Cortex of kidney (tissue), 1 donor: ENCODE measurements at places on chromosomes 3 and 15.

- no peak for DNase-seq
Measured at GRCh38 chr15:59738676-59739075, 49.6 kb upstream of the BNIP2 start.

DNA sequence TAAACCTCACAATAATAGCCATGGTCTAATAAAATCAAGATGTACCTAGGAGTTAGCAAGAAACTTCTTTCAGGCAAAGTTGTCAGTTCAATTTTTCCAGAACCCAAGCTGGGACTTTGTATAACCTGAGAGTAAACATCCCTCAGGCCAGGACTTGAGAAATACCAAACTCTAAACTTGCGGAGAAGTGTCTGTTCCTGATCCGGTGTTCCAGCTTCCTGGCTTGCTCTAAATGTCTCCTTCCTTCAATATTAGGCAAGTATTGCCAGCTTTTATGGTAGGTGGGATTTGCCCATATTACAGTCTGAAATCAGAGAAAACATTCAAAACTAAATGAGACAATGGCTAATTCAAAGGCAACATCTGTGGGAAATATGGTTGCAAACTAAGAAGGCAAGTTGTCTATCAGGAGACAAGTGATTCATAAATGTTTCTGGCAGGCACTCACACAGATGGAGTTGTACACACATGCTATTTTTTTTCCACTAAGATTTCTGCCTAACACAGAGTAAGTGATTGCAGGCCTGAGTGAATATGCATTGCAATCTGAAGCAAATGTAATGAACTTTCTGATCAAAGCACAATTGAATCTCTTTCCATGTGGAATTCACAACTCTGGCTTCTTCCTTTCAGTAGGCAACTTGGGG, 88.3 kb upstream of the COL8A1 start:
- no peak for DNase-seq

DNA sequence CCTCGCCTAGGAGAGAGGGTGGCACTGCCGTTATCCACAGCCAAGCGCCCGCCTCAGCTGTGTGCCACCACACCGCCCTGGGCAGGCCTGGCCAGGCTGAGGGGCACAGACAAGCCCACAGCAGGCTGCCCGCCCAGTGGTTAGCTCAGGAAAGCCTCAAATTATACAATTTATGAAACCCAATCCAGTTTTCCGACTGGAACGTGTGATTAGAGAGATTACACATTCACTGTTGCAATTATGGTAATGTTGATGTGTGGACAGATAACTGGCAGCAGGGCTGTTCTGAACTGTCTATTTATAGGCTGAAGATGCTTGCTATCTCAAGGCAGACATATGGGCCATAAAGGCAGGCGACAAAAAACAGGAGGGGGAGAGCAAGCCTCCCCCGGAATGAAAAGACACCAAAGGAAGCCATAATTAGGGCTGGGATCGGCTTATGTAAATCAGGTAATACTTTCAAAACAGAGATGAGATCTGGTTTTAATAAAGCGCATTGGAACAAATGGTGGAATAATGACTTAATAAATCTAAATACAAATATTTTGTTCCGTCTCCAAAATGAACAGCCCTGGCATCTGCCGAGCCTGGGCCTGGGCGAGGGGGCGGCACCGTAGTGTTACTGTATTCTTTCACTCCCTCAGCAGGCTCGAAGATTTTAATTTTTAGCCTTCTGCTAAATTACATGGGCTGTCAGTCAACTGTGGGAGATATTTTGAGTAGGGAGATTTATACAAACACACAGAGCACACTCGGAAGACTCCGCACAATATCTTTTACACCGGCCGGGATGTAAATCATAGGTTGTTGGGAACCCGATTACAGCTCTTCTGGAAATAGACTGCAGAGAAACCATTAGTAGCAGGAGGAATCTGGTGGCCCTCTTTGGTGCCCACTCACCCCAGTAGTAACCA, 103.1 kb upstream of the TLE3 start:
- DNase-seq: no peak

DNA sequence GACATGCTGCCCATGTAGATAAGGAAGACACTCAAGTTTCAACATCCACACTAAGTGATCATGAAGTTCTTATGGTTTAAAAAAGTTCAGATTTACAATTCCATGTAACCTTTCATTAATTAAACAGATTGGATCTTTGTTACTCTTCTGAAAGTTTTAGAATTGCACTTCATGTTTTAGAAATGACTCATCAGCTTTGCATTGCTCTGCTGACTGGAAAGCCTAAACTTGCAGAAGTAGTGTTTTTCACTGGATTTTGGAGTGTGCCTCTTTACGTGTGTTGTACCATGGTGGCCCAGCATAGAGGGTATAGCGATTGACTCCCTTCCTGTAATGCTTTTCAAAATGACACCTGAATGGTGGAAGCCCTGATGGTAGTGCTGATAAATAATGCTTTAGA, 157.9 kb downstream of the BBX start:
- DNase-seq: no peak

DNA sequence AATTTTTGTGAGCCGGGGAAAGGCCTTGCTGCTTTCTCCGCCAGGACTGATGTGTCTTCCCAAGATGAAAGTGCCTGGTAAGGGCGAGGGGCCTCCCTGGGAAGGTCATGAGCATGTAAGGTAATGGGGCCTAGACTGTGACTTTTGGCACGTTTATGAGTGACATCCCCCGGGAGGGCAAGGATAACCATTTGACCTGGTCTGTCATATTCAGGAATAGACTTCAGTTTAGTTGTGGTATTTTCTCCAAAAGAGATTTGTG, 631 bp upstream of the CNBP start:
- no peak for DNase-seq

DNA sequence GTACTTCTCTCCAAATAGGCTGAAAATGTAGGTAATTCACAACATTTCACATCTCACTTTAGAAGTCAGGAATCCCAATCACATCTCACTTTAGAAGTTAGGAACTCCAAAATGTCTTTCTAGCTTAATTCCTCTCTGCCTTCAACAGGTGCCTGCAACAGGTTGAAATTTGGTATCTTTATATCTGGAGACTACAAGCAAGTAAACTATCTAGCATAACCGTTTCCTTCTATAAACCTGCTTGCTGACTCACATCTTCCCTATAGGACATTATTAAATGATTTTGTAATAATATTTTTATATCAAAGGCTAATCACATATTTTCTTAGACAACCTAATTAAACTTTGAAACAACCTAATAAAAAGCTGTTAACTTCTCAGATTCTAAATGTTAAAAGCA, 18.2 kb downstream of the RFX7 start:
- no peak for DNase-seq

DNA sequence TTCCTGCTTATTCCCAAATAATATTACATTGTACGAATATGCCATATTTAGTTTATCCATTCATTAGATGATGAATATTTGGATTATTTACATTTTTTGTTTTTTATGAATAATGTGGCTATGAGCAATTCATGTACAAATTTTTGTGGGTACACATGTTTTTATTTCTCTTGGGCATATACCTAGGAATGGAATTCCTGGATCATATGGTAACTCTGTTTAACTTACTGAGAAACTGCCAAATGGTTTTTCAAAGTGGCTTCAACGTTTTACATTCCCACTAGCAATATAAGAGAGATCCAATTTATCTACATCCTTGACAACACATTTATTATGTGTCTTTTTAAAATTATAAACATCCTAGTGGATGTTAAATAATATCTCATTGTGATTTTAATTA, 362.0 kb upstream of the TMCO5A start:
- DNase-seq: no peak

- DNase-seq: no peak
Measured at GRCh38 chr15:94704421-94704820, 473.1 kb downstream of the MCTP2 start.

DNA sequence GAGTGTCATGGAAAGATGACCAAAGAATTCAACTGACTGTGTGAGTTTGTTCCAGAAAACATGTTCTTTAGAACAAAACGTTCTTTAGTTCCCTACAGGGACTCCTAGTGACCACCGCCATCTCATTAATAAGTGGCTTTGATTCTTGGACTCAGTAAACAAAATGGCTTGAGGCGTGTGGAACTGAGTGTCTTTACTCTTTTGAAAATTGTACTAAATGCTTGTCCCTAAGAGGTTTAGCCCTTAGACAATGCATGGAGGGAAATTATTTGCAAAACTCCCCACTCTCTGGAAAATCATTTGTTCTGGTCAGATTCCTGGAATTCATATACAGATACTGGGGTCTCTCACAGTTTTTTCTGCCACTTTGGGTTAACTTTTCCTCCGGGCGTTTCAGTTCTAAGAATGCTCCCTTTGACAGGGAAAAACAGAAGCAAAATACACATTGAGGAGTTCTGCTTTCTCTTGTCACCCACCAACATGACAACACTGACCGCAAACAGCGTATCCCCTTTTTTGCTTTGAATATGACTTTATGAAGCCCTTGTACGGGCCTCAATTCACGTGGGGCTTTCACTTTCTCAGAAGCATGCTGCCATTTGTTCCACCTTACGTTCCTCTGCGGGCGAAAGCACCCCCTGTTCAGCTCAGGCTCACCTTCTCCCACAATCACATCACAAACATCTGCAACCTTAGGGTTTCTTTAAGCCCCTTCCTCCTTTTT, 15.3 kb upstream of the NRROS start:
- DNase-seq: no peak

DNA sequence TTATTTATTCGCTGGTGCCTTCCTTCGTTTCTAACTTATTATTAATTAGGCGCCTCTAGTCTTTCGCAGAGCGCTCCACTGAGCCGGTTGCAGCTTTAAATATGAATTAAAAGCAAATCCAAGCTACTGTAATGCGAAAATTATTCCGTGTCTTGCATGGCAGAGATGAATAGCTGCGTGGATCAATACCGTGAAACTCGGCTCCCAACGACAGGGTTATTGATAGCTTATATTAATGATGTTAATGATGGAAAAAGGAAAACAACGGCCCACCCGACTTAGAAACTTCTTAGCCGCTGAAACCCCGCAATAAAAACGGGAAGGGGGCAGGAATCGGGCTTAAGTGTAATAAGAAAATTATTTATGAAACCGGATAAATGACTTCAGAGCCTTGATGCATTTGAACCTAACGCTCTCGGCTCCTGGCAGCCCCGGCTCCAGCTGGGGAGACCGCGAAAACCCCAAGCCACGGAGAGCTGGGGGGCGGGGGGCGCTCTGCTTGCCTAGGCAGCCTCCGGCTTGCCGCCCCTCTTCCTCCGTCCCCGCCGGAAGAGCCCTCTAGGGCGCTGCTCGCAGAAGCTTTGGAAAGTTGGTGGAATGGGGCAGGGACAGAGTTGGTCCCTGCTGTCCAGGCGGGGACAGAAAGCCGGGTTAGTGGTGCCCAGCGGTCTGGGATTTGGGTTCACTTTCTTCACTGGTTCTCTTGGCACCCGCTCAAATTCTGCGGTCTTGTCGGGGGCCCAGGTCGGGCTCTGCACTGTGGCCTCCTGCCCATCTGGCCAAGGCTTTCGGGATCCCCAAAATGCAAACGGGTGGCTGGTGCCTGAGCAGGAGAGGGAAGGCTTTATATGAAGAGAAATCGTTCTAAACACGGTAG, 7.7 kb upstream of the ONECUT1 start:
- no peak for DNase-seq

GRCh38 chr15:89442671-89443307, 53.6 kb downstream of the RHCG start:
- no peak for DNase-seq

- no peak for DNase-seq
Measured at GRCh38 chr3:177646749-177647148, 449.5 kb upstream of the TBL1XR1 start.

DNA sequence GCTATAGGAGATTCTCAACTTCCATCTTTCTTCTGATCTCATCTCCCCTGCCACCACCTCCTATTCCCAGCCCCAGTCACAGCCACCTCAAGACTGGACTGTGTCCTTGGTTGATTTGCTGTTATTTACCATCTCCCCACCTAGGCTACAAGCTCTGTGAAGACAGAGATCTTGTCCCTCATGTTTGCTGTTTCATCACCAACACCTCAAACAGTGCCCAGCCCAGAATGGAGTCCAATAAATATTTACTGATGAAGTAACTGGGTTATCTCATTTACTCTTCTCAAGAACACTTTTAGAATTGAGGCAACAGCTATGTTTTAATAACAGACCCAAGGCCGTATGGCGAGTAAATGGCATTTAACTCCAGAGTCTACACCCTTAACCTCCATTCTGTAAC, 29.1 kb upstream of the ARHGEF3 start:
- no peak for DNase-seq

DNA sequence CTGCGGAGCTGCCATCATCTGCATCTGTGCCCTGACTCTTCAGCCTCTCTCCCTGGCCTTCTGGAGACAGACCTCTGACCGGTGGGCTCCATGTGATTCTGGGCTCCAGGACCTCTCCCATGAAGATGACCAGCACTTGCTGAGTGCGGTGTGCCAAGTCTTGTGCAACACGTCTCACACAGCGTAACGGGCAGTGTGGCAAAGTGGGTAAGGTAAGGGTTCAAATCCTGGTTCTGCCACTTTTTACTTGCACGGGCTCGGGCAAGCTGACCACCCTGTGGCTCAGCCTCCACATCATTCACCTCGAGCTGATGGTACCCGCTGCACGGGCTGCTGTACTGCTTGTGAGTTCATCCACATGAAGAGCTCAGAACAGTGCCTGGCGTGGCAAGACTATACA, 6.5 kb upstream of the SYNM start:
- no peak for DNase-seq

GRCh38 chr15:47184003-47184907, 533.0 kb upstream of the SEMA6D start:
- DNase-seq: no peak

DNA sequence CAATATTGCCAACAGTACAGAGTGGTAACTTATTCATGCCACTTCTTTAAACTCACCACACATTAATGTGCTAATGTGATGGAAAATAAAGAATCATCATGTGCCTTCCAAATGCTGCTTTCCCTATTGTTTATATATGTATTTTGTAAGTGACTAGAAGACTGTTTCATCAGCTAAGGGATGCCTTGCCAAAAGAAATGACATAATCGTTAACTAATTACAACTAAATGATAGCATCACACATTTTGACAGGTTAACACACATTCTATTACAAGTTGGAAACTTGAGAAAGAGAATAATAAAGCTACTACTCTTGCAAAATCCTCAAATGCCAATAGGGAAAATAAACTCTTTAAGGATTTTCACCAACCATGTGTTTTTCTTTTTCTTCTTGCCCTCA, 329.9 kb upstream of the AGTR1 start:
- DNase-seq: no peak

- DNase-seq: no peak
Measured at GRCh38 chr3:7787871-7788828, 713.5 kb upstream of the LMCD1 start.

DNA sequence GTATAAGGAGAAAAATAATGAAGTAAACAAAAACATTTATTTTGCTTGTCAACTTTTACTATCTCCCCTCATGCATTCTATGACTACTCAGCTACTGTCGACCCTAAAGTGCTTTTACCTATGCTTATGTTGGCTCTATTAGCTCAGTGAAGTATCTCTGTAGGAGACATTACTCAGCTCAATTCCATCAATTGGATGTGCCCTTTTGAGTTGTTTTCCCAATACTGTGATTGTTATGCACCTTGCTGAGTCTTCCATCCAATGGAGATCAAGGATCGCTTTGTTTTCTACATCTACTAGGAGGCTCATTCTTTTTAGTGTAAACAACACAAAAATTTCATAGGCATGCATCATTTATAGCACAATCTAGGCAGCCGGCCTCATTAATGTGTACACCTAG, 403.8 kb upstream of the ARL6 start:
- no peak for DNase-seq
